KBM-7 (cell line): ENCODE measurements at places on chromosomes 1 and 21.

- DNase-seq, result no peak
Observed at GRCh38 chr1:101241485-101242225, 4.8 kb downstream of the S1PR1 start.

- DNase-seq, result no peak
Observed at GRCh38 chr1:155960081-155960745, 18.1 kb downstream of the ARHGEF2 start.

DNA sequence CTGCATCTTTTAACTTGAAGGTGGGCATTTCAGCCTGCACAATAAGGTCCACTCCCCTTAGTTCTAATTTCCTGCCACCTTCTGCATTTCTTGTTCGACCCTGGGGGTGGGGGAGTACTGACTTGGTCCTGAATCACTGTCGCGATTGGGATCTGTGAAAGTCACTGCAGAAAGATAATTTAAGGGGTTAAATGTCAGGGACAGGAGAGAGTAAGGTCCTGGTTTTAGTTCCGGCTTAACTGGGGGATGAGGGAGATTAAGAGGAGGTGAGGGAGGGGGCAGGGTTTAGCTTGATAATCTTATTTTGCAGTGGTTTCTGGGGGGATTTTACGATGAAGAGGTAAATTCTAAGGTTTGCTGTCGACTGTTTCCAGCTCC, 128.1 kb downstream of the MRPS6 start:
- DNase-seq, result no peak

DNA sequence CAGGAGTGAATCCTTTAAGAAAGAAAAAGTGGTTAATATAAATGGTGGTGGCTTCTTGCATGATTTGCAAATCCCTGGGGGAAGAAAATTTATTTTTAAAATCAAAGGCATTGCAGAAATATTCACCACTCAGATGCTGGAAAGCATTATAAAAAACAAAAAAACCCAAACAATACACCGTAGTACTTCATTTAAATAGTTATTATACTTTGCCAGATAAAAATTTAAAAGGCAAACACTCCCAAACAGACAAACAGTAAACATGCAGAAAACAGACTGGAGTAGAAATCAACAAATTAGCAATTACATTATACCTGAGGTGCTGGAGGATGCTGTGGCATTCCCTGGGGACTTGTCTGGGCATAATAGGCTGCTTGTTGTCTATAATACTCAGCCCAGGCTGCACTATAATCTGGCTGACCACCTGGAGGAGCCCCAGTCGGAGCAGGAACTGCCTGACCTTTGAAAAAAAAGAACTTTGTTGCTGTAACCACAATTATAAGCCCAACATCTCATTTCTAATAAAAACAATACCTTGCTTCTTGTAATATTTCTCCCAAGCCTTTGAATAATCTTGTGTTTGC, 29.9 kb downstream of the FUBP1 start:
- peak; percentile 37 for DNase-seq

DNA sequence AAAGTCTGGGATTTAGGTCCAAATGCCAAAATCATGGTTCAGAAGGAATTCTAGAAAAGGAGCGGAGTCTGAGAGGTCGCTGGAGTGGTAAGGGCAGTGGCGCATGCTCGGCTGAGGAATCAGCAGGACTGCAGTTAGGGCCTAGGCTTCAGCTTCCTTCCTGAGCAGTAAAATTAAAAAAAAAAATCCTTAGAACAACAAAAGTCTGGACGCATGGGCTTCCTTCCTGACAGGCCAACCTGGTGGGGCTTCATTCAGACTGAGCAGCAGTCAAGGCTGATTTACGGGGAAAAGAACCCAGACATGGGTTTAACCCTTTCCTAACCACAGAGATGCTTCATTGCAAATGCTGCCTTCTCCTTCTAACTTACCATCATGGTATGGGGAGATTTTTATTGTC, 17.1 kb downstream of the RNF220 start:
- DNase-seq, result peak; percentile 81

DNA sequence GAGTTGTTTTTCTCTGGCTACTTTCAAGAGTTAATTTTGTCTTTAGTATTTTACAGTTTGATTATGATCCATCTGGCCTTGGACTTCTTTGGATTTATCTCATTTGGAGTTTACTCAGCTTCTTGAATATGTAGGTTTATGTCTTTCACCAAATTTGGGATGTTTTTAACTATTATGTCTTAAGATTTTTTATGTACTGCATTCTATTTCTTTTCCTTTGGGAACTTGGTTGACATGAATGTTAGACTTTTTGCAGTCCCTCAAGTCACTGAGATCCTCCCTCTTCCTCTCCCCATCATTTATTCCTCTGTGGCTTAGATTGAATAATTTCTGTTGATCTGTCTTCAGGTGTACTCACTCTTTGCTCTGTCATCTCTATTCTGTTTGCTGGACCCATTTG, 112.0 kb downstream of the XPR1 start:
- no peak for DNase-seq

DNA sequence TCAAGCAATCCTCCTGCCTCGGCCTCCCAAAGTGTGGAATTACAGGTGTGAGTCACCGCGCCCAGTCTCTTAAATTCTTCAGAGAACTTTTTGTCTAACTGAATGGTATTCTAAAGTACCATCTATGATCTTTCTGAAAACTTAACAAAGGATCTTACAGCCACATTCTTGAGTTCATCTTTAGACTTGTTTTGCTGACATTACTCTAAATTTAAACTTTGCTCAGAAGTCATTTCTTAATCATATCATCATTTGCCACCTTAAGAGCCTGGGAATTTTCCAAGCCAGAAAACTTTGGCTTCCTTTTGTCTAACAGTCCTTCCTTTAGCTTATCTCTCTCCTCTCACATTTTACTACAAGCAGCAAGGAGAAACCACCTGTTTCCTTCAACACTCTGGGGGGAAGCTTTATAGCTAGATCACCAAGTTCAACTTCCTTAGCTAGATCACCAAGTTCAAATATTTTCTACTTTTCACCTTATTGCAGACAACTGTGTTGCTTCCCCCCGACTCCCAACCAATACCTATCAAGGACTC, 5.4 kb upstream of the ZBTB8A start:
- DNase-seq, result peak; percentile 90

DNA sequence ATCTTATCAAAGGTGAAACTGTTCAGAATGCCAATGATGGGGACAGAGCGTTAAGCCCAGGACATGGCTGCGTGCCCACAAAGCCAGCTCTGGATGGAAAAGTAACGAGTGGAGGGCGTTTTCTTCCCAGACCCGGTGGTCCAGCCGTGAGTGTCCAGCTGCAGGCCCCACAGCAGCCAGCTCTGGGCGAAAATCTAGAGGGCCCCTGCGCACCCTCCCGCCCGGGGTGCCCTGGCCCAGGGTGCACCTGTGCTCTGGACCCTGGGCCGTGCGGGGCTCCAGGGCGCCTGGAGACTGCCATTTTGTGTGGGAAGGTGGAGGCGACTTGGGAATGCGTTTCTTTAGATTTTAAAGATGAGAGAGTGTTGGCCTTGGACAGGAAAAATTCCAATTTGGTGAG, 58.8 kb downstream of the SKI start:
- DNase-seq, result no peak

DNA sequence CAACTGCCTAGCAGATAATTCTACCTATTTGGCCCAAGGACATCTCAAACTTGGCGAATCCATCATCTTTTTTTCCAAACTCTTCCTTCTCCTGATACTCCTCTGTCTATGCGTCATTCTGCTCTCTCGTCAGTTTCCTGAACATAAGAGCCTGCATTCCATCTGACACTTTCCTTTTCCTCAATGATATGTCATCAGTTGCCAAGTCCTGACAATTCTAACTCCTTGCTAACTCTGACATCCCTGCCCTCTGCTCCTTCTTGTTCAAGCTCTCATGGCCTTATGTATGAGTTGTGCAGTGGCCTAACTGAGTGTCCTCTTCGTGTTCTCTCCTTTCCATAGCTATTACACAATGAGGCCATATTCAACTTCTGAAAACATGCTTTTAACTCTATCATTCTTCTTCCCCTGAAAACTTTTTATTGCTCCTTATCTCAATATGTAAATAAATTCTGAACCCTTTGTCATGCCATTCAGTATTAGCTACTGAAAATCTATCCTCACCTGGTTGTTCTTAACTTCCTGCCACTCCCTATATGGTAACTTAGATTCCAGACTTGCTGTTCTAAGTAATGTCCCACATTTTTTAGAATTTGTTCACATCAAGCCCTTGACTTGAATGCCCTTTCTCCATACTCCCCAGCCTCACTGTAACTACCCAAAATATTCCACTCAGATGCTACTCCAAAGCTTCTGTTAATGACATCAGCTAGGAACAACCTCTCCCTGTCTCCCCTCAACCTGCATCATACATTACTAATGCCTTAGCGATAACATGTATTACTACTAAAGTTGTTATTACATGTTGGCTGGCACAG, 11.5 kb downstream of the PALMD start:
- DNase-seq, result no peak

DNA sequence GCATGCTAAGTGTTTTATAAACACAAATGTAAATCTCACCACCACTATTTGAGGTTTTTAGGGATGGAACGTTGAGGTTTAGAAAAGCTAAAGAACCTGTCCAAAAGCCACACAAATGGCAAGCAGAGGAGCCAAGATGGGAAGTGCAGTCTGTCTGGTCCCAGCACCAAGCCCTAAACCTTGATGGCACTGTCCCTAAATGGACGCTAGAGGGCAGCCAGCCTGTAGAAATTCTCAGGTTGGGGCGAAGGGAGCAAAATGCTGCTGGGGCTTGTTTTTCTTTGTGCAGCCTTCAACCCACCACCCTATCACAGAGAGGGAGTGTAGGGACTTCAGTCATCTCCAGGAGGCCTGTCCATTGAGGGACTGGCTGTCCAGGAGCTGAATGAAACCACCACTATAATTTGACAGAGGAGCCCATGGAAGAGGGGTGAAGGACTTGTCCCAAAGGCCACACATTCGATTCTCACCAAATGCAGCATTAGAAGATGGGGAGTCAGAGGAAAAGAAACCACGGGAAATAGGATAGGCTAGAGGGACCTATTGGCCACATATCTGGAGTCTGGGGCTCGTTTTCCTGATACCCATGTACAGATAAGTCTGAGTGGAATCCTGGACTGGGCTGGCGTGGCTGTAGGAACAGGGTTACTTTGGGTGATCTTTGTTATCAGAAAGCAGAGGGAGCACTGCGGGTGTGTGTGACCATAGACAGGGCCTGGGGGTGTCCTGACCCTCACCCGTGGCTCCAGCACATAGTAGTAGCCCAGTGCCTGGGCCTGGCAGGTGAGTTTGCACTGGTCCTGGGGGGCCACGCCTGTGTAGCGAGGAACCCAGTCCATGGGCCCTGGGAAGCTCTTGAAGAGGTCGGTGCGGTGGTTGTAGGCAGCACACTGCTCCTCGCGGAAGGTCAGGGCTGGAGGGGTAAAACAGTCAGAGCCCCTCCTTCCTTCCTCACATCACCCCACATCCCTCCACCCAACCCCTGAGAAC, 6.1 kb downstream of the ADAMTS4 start:
- DNase-seq, result peak; percentile 86

- DNase-seq, result peak; percentile 86
Observed at GRCh38 chr1:21963477-21964217, 13.2 kb upstream of the CELA3B start.

GRCh38 chr1:174534789-174535188, 87.0 kb downstream of the GPR52 start:
- DNase-seq, result no peak

DNA sequence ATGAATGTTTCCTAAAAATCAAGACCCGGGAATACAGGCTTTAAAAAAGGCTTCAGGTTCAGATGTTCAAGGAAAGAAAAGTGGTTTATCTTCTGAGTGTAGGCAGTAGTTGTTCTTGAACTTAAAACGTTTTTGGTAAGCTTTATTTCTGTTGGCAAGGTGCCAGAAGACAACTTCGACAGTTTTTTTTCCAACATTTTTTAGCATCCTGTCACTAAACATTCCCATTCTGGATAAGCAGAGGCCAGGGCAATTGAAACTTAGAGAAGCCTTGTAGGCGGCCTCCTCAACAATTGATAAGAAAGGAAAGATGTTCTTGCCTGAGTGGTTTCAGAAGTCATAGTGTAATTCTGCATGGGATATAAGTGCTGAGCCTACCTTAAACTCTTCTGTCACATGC, 66.7 kb downstream of the PATJ start:
- no peak for DNase-seq

GRCh38 chr21:45918835-45919447, 62.6 kb upstream of the COL6A1 start:
- no peak for DNase-seq

DNA sequence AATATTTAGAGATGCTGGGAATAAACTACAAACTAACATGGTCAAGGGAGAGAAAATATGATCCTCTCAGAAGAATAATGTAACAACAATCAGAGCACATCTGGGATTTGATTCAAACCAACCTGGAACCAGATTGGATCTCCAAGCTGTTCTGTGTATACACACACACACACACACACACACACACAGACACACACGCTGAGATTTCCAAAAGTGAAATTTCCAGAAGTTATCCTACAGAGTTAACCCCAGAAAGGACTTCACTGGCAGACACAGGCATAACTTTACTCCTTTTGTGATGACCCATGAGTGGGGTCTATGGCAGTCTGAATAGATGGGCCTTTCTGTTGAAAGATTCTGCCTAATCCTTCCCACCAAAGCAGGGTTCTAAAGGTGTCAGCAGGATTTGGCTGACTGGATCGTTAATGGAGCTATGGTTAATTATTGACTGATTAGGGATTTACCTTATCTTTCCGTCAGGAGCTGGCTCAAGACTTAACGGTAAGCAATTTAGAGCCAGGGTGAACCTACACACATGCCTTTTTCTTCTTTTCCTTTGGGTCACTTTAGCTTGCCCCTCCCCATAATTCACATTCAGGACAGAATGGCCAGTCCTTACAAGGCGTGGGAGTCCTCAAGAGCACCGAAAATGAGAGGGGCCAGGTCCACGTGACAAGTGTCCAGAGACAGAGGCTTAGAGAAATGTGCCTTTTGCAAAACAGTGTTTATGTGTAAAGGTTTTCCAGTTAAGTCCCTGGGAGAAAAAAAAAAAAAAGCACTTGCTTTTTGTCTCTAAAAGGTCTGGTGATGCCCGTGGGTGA, 10.9 kb upstream of the PROX1 start:
- no peak for DNase-seq

- peak; percentile 49 for DNase-seq
Observed at GRCh38 chr1:160935527-160936258, 18.9 kb downstream of the ITLN2 start.

- peak; percentile 100 for DNase-seq
Observed at GRCh38 chr1:111516005-111516535, 12.6 kb upstream of the ADORA3 start.

GRCh38 chr1:219374046-219374566, 200.4 kb downstream of the LYPLAL1 start:
- DNase-seq, result no peak

- DNase-seq, result no peak
Observed at GRCh38 chr1:90104941-90105538, 110.1 kb downstream of the ZNF326 start.

DNA sequence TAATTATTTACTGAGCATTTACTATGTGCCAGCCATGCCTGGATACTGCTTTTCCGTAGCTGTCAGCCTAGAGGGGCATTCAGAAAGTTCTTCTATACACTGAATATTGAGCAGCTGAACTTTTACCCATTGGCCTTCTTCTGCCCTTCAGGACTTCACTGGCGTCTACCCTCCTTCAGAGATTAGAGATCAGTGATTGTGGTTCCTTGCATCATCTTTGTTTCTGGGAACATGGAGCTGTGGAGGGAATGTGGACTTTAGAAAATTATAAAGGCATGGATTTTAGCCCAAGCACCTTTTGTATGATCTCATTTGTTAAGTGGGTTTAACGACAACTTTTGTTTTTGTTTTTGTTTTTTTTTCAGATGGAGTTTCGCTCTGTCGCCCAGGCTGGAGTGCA, 58.7 kb upstream of the POU3F1 start:
- DNase-seq, result no peak
